ENCODE measurements at places on chromosomes 1 and 21. TPM values are rescaled to one million over a fixed set of nuclear protein-coding genes. Genes with fewer than 3 reads are reported as not detected.

CFAP107 gene
- not detected for total RNA-seq

- H3K4me1 ChIP-seq, result no peaks in the 10 kb centered on the region
- H3K36me3 ChIP-seq, result no peaks in the 10 kb centered on the region
- no peak overlapping the region for H3K4me3 ChIP-seq
Measured at GRCh38 chr1:152946248-152946647, 758 bp upstream of the SPRR5 start.

DNA sequence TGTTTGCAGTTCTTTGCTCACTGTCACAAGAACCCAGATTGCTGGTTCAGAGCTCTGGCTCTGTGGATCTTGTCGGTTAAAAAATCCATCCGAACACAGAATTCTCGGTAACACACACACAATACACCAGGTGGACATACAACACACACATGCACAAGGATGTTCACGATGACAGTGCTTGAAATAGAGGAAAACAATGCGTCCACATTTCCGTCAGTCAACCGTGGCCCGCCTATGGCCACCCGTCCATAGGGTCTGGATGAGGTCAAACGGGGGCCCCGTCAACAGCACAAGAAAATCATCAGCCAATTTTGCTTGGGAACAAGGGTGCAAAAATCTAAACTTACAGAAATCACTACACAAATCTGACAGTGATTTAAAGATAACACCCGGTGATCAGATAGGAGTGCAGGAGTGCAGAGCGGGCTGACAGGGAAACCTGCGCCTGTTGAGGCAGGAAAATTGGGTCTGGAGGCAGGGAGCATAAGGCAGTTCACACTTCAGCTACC lies 50.4 kb upstream of the SLC19A1 start:
- peaks cover 9% of the 10 kb centered on the region for H3K4me1 ChIP-seq
- DNase-seq, result no peak
- no peak overlapping the region for H3K4me3 ChIP-seq
- no peak overlapping the region for H3K27ac ChIP-seq
- peaks cover 10% of the 10 kb centered on the region for H3K27me3 ChIP-seq

DNA sequence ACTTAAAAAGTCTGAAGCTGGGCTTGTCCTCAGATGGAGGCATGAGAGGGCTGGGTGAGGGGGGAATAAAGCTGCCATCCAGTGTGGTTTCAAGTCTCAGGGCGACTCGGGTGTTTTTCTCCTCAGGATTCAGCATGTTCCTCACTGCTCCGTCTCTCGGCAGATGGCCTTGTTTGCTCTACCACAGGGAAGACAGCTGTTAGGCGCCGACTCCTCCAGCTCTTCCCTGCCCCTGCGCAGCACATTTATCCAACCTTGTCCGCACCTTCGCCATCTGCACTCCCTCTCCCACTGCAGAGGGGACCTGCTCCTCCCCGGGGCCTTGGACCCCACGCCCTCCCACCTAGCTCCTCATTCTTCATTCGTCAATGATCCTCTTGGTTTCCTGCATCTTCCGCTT lies 16.6 kb upstream of the S100A11 start:
- H3K27me3 ChIP-seq, result peaks cover 7% of the 10 kb centered on the region
- peaks cover 21% of the 10 kb centered on the region for H3K4me1 ChIP-seq
- DNase-seq, result peak; percentile 41
- H3K27ac ChIP-seq, result peak overlapping the region; percentile 79
- no peaks in the 10 kb centered on the region for H3K36me3 ChIP-seq

TNNT2 gene
- total RNA-seq, result not detected

HUNK gene
- total RNA-seq, result 12.2 TPM

NCSTN gene
- 121 TPM for total RNA-seq

Data from glutamatergic neuron (in vitro differentiated cells).